Uterus (tissue), 4 donors: ENCODE measurements at places on chromosomes 16 and 17. TPM values are rescaled to one million over a fixed set of nuclear protein-coding genes. Genes with fewer than 3 reads are reported as not detected.

The NPIPA8 gene
- not detected for total RNA-seq

The TEKT3 gene
- 0.51 TPM for total RNA-seq

The DVL2 gene
- 83.2 TPM for total RNA-seq

The CMTM4 gene
- total RNA-seq = 6.8 TPM

DNA sequence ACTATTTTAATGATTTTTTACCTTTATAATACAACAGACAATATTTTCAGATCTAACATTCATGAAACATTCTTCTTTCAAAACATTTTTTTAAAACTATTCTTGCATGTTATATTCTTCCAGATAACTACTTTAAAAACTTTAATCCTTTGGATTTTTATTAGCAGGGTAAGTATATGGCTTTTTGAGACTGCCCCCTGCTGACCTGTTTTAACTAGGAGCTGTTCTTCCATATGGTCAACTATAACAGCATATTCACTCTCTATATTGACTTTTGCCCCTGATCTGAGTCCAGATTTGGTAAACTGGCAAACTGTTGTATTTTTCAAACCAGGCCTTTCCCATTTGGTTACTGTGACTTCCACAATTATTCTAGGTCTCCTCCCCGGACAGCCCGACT is 16.5 kb downstream of the ZNF18 start:
- no peak for DNase-seq

DNA sequence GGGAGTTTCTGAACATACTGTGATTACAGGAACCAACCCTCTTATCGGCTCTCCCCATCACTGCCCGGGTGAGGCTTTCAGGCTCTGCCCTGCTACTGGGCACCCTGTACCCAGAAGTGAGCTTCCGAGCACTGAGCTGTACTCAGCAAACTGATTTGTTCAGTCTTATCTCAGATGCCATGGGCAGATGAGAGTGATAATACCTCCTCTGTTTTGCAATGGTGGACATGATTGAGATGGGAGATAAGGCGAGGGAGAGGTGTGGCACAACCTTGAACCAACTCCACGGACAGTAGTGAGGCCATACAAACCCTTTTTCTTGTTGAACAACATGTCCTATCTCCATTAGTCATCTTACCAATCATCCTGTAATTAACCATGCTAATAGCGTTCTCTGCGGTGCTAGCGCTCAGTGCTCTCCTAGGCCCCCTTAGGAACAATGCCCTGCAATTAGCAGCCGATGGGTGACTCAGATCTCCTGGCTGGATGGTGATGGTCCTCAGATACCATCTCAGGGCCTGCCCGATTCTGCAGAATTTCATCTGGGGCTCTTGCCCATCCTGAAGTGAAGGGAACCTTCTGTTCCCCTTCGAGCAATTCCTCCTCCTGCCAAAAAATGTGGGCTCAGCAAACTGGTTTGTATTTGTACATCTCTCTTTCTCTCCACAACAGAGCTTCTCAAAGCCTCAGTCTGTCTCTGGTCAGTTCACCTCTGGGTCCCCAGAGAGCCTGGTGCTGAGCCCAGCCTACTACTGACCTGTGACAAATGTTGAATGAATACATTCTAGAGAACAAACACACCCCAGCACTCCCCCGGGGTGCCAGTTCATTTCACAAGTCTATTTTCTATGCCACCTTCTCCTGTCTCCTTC is 139.3 kb upstream of the IRX3 start:
- no peak for DNase-seq

DNA sequence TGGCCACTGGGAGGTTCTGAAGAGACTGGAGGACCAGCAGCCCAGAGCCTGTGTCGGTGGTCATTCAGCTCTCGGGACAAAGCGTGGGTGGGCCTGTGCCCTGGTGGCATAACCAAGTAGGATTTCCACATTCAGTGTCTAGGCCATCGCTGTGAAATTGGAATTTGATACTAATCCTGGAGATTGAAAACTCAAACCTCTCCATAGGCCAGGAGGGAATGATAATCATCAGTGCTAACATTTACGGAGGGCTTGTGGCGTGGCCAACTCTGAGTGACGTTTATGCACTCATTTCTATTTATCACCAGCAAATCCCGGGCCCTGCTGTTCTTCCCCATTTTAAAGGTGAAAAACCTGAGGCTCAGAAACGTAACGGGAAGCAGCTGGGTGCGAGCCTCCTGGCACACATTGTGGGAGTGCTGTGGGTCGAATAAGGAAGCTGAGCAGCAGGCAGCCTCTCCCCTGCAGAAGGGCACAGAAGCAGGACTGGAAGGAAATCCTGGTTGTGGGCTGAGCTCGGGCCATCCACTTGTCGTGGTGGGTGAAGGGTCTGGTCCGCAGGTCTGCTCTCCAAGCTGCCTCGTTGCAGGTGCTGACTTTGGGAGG is 33.1 kb downstream of the RAI1 start:
- no peak for DNase-seq

DNA sequence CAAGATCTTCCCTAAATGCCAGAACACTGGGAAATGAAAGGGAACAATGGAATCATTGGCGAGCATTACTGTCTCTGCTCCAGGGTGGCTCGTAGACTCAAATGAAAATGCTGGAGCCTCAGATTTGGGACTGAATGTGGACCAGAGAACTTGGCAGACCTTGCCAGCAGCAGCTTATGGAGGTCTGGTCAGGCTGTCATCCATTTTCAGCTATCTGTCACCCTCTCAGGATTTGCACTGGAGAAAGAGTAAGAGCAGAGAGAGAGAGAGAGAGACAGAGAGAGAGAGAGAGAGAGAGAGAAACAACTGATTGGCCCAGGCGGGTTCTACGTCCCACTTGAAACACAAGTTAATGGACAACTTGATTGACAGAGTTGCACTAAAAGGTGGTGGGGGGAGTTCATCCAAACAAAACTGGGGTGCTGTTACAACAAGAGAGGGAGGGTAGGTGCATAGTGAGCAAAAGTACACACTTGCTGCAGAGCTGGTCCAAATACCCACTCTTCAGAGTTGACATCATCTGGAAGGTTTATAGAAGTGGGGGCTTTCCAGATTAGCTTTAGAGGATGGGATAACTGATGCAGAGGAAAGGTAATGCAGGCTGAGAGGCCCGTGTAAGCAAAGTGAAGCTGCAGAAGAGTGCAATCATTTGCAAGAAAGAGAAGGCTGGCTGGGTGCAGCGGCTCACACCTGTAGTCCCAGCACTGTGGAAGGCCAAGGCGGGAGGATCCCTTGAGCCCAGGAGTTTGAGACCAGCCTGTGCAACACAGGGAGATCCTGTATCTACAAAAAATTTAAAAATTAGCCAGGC is 16.5 kb upstream of the NSMCE1 start:
- DNase-seq = no peak

- no peak for DNase-seq
Measured at GRCh38 chr17:42097691-42098631, at the start of gene ZNF385C. Gene ZNF385C, minus strand, starts transcription at chr17:42098473. Its CDS starts 35,417 bp downstream, at chr17:42063056.

- DNase-seq = no peak
Measured at GRCh38 chr16:83059237-83059636, 432.5 kb downstream of the CDH13 start.

DNA sequence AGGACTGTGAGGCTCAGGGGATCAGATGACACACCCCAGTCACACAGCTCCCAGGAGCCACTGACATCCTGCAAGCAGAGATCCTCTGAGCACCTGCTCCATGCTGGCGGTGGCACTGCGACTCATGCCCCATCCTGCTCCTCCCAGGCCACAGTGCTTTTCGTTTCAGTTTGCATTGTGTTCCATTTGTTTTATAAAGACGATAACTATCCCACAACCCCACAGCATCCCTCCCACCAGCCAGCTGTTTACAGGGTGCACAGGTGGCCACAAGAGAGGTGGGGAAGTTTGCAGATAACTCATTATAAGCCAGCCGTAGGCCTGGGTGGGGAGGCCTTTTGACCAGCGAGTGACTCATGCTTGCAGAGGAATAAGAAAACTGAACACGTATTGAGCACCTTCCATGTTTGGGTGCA is 28.2 kb downstream of the BCO1 start:
- DNase-seq = no peak

DNA sequence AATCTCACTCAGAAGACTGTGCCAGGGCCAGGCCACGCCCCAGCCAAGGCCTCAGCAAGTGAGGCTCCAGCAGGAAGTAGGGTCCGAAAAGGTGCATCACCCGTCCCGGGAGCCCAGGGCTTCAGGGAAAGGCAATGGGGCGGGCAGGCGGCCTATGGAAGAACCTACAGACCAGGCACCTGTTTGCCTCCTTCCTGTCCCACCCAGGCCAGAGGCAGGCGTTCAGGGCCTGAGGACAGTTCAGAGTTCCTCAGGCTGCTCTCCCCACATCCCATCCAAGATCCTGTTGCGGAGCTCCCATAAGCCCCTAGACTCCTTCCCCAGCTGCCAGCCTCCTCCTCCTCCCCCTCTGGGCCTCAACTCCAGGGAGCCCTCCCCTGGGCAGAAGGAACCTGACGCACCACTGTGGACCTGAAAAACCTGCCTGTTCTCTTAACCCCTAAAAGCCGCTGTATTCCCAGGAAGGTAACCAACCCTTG is 2.3 kb downstream of the CLUH start:
- DNase-seq = no peak

DNA sequence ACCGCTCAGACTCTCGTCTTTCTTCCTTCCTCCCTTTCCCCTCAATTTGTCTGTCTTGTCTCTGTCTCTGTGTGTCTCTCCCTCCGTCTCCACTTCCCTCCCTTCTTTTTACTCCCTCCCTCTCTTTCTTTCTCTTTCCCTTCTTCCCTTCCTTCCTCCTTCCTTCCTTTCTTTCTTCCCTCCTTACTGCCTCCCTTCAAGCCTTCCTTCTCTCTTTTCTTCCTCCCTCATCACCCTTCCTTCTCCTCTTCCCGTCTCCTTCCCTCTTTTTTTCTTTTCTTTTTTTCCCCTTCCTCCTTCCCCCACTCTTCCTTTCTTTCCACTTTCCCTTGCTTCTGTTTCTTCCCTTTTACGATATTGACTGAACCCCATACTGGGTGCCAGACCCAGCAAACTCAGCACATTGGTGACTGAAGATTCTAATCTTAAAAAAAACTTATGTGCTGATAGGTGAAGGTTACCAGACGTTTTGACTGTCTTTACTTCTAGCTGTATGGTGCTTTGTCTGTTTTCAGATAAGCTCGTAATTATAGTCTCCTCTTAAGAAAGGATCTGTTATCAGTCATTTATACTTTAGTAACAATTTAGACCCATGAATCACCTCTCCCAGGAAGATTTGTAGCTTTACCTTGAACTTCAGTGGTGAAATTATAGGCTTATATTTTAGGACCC is 481 bp upstream of the BRD7 start:
- DNase-seq = no peak

- DNase-seq = no peak
Measured at GRCh38 chr17:75691371-75691791, 24.2 kb downstream of the SAP30BP start.

- DNase-seq = no peak
Measured at GRCh38 chr17:38441429-38442061, 13.3 kb downstream of the ARHGAP23 start.

DNA sequence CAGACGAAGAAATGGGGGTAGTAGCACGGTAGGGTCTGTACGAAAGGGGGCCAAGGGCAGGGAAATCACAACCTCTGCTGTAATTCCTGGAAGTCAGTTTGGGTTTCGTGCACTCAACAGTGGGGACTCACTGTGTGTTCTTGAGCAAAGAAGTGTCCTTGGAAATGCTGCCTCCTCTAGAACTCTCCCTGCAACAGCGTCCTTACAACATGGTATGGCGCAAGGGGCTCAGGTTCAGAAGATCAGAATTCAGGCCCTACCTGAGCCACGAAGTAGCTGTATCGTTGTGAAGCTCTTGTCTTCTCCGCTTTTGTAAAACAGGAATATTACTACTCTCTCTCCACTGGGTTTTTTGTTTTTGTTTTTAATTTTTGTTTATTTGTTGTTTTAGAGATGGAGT is 106.2 kb upstream of the CLEC3A start:
- DNase-seq = no peak

DNA sequence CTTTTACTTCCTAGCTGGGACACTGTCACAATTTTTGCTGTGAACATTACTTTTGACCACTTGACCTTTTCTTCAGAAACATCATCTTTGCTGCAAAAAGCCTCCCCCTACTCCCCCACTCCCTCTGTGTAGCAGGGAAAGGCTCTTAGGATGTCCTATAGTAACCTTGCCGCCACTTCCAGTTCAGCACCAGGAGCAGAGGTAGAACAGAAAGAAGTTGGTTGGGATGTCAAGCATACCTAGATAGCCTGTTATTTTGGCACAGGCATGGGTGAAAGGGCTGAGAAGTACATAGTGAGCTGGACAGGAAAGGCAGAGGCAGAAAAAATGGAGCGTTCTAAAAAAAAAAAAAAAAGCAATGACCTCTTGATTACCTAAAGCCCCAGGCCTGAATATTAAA is 31.3 kb downstream of the SMIM36 start:
- no peak for DNase-seq

- DNase-seq = no peak
Measured at GRCh38 chr17:38435795-38436194, 7.5 kb downstream of the ARHGAP23 start.

GRCh38 chr17:61000911-61001310 is 323.3 kb downstream of the BCAS3 start:
- DNase-seq = no peak

GRCh38 chr16:85845266-85845665 is 45.8 kb downstream of the COX4I1 start:
- DNase-seq = no peak

DNA sequence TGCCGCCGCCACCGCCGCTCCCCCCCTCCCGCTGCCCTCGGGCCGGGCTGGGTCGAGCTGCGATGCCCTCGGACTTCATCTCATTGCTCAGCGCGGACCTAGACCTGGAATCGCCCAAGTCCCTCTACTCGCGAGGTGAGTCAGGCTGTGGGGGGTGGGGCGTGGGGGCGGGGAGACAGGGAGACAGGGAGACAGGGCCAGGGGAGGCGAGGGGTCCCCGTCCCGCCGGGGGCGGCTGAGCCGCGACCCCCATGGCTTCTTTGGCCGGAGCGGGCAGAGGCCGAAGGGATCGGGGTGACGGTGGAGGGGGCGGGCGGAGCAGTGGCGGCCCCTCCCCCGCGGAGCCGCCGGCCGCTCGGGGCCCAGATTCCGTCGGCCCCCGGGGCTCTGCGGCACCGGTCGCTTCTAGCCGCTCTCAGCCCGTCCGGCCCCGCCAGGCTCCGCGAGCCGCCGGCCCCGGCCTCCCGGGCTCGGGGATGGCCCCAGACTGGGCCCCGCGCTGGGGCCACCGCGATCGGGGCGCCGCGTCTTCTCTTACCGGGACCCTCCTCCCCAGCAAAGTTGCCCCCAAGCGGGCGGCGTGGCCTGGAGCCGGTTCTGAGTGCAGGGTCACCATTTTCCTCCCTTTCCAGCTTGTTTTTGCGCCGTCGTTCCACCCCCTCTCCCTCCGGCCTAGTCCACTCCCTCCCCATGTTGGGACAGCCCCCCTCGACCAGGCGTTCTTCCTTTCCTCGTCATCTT is 644 bp downstream of the NFAT5 start:
- peak; percentile 69 for DNase-seq
